Calu3 (cell line): ENCODE measurements at places on chromosomes 3 and 15. TPM values are rescaled to one million over a fixed set of nuclear protein-coding genes. Genes with fewer than 3 reads are reported as not detected.

GRCh38 chr15:94383706-94384105, 152.3 kb downstream of the MCTP2 start:
- H3K27ac ChIP-seq, result no peak overlapping the region
- no peaks in the 10 kb centered on the region for H3K36me3 ChIP-seq
- H3K4me1 ChIP-seq, result no peaks in the 10 kb centered on the region
- DNase-seq, result no peak
- no peaks in the 10 kb centered on the region for H3K27me3 ChIP-seq
- H3K4me3 ChIP-seq, result no peak overlapping the region

DNA sequence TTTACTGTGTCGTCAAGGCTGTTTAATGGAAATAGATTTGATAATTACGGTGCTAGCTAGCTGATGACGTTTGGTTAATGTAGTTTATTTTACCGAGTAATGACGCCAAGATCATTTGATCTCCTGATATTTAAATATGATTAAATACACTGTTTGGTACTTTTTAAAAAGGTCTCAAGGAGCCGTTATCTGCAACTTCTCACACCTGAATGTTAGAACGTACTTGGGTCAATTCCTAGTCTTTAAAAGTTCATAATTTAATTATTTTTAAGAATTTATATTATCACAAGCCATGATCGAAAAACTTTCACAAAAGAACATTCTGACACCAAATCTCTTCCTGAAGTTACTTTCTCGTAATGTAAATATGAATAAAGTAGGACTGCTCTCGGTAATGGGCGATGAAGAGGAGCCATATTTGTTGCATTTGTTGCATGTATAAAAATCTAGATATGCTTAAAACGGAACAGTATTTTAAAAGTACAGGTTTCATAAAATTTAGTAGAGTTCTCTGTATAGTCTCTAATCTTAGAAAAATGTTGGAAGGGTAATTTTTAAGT, 16.2 kb upstream of the CHD2 start:
- peaks cover 13% of the 10 kb centered on the region for H3K27me3 ChIP-seq
- H3K36me3 ChIP-seq, result peaks cover 79% of the 10 kb centered on the region

- H3K4me1 ChIP-seq, result no peaks in the 10 kb centered on the region
- no peak overlapping the region for H3K27ac ChIP-seq
- DNase-seq, result peak; percentile 22
- H3K4me3 ChIP-seq, result no peak overlapping the region
Measured at GRCh38 chr3:150132101-150132749, 161.5 kb upstream of the PFN2 start.

- no peak overlapping the region for H3K27ac ChIP-seq
- H3K4me3 ChIP-seq, result no peak overlapping the region
- peaks cover 30% of the 10 kb centered on the region for H3K4me1 ChIP-seq
- H3K27me3 ChIP-seq, result no peaks in the 10 kb centered on the region
Measured at GRCh38 chr15:48723969-48724368, 78.5 kb upstream of the FBN1 start.

QTRT2 gene
- total RNA-seq, result 44.3 and 45.7 TPM in 2 replicates

LRRC2 gene
- not detected in 2 replicates for total RNA-seq

GRCh38 chr3:46909535-46910161, 32.1 kb downstream of the PTH1R start:
- H3K27me3 ChIP-seq, result no peaks in the 10 kb centered on the region
- no peak overlapping the region for H3K27ac ChIP-seq
- H3K4me1 ChIP-seq, result peaks cover 9% of the 10 kb centered on the region
